ENCODE measurements at places on chromosomes 5 and 9.

- no peak for DNase-seq
Observed at GRCh38 chr5:147554261-147554817, 44.5 kb upstream of the DPYSL3 start.

DNA sequence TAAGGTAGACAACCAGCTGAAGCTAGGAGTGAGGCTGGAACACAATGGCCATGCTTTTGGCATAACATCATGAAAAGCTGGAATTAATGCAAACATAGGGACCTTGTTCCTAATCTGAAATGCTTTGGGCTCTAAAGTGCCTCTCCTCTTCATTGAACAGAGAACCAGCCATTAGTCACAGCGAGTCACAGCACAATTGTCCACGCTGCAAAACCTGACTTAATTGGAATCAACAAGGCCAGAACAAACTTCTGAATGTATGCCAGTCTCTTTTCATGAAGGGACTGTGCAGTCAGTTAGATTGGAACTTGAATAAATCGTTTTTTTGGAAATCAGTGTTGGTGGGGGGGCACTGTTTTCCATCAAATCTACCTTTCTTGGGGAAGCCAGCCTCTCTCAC, 96.5 kb downstream of the JAKMIP2 start:
- no peak for DNase-seq

DNA sequence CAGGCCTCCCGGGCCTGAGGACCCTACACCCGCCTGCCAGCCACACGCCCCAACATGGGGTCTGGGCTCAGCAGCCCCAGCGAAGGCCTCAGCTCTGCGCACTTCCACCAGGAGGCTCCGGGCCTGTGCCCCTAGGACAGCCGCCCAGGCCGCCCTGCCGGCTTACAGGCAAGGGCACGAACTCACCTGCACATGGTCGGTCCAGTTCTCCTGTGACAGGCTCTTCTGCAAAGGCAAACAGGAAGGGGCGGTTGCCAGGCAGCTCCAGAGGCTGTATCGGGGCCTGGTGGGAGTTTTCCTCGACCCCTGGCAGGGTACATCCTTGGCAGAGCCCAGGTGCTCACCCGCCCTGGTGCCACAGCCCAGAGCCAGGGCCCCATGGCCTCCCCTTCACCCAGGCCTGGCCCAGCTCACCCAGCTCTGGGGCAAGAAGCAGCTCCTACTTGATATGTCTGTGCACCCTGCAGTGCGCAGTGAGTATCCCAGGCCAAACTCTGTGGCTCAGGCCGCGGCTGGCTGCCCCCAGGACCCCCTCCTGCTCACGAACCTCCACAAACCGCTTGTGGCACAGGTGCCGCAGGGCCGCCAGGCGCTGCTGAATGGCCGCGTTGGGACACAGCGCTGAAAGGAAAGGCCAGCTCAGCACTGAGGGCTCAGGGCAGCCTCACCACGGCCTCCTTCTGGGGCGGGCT, 52.2 kb upstream of the NRARP start:
- DNase-seq: no peak

DNA sequence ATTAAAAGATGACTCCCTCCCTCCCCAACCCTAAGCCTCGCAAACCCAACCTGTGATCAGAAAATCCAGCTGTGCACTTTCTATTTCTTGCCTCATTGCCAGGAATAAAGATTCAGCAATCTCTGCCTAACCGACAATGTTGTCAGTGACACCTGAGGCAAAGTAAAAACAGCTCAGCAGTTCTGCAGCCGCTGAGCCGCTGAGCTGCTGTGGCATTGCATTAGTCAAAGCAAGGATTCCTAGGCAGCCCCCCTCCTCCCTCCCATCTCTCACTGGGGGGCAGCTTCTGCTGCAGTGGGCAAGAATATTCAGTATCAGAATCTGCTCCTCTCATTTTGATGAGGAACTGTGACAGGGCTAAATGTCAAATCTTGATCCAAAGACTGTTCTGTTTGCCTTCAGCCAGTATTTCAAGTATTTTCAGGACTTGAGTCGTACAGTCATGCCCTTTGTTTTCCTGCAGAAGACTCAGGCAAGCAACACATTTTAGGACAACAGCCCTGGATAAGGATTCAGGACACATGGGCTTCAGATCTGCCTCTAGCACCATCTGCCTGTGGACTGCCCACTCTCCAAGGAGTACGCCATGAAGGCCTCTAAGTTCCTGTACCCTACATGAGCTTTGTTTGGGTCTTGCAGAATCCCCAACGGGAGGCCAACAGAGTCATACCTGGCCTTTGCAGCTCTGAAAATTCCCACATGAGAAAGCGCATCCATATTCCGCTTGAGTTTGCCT, 41.1 kb upstream of the DAP start:
- no peak for DNase-seq

- DNase-seq: no peak
Observed at GRCh38 chr5:108421713-108422112, 39.8 kb upstream of the FBXL17 start.

- DNase-seq: no peak
Observed at GRCh38 chr9:130058154-130058553, 4.4 kb downstream of the GPR107 start.

DNA sequence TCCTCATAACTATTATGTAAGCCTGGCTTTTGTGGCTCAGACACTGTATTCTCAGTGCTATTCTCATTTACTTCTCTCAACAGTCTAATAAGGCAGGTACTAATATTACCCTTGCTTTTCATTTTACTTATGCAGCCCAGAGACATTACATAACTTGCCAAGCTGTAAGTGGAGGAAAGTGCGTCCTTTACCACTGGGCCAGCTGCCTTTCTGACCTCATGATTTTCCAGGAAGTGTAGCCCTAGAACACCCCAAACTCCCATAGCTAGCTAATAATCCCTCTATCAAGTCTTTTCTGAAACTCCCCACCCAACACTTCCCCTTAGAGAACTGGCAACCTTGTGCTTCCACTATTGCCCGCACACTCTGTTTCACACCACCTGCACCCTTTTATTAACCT, 192.9 kb upstream of the HMHB1 start:
- no peak for DNase-seq

DNA sequence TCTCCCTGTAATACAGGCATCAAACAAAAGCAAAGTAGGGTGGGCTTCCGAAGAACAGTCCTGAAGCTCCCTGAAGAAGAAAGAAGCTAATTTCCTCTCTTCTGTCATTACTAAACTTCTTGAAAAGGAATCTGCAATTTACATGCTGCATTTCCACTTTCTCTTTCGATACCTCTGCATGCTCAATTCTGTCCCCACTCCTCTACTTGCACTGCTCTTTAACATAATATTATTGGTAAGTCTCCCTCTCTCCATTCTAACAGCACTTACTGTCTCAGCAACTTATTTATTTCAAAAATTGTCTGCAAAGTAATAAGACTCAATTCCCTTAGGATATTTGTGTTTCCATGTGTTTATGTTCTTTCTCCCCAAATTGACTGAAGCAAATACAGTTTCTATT, 3.9 kb upstream of the PLPP1 start:
- DNase-seq: no peak

- DNase-seq: no peak
Observed at GRCh38 chr5:16572289-16573015, 44.3 kb downstream of the RETREG1 start.

DNA sequence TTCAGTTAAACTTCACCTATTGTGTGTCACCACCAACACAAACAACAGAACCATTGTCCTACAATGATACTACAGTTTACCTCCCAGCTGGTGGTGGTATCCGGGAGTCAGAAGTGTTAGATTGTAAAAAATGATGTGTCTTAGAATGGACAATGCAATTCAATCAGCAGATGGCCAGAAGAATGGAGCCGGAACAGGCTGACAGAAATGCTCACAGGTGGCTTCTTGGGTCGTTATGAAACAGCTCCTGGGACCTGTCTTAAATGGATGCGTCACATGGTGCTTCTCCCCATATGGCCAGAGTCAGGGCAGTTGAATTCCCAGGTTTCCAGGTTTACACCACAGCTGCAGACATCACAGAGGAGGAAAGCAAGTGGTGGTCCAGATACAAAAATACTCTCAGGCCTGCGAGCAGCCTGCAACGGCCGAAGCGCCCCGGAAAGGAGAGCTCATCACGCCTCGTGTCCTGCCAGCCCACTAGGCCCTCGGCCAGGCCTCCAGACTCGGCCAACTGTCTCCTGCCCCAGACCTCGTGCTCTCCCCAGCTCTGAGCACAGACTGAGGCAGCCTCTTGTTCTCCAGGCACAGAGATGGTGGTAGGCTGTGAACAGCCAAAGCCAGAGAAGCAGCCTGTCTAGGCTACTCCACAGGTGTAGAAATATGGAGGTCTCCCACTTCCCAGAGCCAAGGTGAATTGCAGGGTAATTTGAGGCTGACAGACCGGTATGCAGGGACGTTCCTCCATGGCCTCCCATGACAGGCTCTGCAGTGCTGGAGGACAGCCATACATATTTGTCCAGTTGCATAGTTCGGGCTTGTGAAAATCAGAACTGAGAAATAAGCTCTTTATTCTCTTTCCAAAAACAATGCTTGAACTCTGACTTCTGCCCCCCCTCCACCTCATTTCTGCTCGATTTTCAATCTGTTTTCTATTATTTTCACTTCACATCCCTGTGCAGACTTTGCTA, 98.5 kb upstream of the SPATA31C2 start:
- DNase-seq: no peak

DNA sequence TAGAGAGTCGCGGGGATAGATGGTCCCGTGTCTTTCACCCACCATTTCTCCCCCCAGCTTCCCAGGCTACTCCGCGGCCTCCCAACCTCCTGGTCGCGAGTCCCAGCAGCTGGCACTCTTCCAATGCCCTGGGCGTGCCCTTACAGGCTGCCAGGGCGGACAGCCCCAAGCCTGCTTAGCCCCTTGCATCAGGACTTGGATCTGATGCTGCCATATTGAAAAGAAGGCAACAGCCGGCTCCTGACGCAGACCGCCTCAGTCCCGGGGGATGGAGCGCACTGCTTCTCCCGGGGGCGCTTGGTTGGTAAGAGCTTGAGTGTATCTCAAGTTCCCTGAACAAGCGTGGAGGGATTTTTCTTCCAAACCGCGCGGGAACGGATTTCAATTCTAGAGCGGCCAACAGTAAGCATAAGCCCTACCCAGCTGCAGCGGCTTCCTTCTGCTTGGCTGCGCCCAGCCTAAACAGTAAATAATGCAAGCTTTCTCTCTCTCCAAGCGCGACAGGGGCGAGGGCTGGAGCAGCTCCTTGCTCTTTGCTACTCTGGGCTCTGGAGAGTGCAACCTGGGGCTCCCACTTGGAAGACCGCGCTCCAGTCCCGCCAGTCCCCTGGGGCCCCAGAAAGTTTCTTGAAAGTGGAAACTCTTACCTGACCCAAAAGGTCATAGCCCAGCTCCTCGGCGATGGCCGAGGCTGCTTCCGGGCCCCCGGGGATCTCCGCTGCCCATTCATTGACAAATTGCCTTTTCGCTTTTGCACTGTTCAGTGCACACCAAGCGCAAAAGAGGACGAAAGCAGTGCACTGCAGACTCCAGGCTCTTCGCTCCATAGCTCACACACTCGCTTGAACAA, 607 bp downstream of the PCSK1 start:
- no peak for DNase-seq

DNA sequence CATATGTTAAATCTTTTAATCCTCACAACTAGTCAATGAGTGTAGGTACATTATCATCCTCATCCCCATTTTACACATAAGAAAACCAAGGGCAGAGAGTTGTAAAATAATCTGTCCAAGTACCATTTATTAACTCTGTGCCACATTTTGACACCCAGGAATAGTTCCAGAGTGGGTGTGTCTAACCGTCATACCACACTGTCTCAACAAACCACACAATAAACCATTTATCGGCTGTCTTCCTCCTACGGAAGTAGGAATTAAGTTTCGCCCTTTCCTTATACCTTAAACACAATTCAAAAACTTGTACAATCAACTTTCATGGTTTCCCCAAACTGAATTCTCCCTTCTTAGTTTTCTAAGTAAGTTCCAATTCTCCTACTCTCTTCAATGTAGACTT, 11.4 kb downstream of the AP3B1 start:
- no peak for DNase-seq

DNA sequence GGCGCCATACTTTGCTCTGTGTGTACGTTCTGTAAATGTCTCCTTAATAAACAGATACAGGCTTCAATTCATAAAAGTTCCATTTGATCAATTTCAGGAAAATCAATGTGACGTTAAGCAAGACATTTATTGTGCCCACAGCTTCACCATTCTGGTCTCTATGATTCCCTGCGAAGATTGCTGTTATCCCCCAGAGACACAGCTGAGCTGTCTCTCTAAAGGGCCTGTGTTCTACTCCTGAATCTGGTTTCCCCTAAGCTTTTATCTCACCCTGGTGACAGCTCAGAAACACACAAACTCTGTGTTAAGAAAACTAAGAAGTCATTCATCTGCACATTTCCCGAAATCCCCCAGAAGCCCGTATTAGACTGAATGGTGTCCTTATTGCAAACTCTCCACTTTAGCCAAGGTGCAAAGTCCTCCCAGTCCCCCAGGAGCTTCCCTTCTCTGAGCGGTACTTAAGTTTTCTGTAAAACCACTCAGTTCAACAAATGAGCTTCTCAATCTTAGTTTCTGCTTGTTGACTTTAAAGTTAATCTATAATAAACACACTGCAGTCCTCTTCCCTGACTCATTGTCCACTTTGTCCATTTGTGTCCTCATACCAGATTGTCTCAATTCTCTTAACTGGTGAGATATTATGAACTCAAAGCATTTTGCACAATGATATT, 1.4 kb upstream of the C5orf15 start:
- DNase-seq: no peak

- no peak for DNase-seq
Observed at GRCh38 chr5:137440795-137441194, 58.3 kb downstream of the SPOCK1 start.

DNA sequence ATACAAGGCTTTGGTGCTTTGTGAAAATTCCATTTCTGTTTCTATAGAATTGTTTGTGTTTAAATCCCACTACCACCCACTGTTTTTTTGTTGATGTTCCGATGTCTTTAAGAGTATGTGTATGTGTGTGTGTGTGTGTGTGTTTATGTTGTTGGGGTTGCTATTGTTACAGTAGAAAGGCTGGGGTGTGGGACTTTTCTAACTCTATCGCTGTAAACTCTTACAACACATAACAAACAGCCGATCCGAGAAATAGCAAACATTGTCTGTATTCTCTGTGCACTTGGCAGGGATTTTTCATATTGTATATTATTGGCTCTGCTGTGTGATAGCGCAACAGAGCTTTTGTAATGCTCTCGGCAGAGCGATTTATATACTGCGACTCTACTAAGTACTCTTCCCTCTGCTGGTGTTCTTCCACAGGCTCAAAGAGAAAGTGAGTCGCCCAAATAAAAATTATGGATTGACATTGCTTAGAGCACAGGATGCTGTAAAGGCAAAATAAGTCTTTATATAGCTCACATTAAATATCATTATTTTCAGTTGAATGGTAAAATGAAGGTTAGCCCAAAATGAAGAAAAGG, 492.2 kb upstream of the ARRDC3 start:
- no peak for DNase-seq

DNA sequence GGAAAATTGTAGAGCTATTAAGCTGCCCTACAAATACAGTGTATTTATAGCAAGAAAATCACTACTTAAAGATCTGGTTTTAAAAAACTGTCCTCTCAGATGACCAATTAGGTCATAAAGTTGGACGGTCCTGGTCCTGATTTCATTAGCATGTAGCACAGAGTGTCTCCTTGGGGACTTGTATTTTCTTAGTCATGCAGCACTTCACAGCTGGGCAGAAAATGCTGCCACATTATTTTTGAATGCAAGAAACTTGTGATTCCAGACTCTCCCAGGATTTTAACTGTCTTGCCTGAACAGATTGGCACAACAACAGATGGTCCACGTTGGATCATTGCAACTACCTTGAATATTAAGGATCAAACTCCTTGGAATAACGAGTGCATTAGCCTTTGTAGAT, 348.1 kb upstream of the SGCD start:
- DNase-seq: no peak

GRCh38 chr9:123421186-123421585, 65.2 kb downstream of the CRB2 start:
- no peak for DNase-seq

All from activated naive CD4-positive, alpha-beta T cell treated with anti-CD3 and anti-CD28 coated beads, Interleukin-2, amount 50 U/mL, for 16 hours (primary cell).